Large intestine (tissue), 12 donors: ENCODE measurements at places on chromosomes 3 and 15. TPM values are rescaled to one million over a fixed set of nuclear protein-coding genes. Genes with fewer than 3 reads are reported as not detected.

DNA sequence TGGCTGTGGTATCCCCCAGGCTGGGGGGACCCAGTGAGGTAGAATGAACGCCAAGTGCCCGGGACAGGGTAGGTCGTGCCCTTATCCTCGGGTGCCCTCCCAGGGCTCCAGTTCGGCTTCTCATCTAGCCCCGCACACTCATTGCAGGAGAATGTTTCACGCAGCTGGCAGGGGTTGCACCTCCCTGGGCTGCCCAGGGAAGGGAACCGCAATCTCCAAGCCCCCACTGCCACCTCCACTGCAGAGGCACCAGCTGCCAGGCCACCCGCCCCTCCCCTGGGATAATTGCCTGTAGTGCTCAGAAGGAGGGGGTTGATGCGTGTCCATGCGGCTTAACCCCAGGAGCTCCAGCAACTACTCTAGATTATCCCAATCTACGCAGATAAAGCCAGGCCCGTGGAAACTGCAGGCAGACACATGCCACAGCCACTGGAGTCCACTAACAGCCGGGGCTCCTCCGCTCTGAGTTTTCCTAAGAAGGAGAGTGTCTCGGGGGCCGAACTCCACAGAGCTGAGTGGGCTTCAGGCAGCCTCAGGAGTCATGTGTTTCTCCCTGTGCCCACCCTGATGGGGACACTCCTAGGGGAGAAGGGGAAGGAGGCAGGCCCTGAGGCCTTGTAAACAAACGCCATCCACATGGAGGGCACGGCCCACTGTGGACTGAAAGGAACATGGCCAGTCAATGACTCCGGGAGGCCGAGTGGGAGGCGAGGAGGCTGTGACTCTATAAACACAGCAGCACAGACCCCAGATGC lies 137.2 kb upstream of the IQSEC1 start:
- DNase-seq, result no peak
- H3K36me3 ChIP-seq, result no peaks in the 10 kb centered on the region
- H3K27me3 ChIP-seq, result peaks cover 13% of the 10 kb centered on the region

Gene FBXO40
- polyA plus RNA-seq, result not detected

GRCh38 chr3:180959691-180960090 lies 29.8 kb downstream of the DNAJC19 start:
- DNase-seq, result no peak
- no peak overlapping the region for H3K4me3 ChIP-seq
- H3K27me3 ChIP-seq, result no peaks in the 10 kb centered on the region
- no peak overlapping the region for H3K27ac ChIP-seq
- H3K4me1 ChIP-seq, result no peaks in the 10 kb centered on the region

DNA sequence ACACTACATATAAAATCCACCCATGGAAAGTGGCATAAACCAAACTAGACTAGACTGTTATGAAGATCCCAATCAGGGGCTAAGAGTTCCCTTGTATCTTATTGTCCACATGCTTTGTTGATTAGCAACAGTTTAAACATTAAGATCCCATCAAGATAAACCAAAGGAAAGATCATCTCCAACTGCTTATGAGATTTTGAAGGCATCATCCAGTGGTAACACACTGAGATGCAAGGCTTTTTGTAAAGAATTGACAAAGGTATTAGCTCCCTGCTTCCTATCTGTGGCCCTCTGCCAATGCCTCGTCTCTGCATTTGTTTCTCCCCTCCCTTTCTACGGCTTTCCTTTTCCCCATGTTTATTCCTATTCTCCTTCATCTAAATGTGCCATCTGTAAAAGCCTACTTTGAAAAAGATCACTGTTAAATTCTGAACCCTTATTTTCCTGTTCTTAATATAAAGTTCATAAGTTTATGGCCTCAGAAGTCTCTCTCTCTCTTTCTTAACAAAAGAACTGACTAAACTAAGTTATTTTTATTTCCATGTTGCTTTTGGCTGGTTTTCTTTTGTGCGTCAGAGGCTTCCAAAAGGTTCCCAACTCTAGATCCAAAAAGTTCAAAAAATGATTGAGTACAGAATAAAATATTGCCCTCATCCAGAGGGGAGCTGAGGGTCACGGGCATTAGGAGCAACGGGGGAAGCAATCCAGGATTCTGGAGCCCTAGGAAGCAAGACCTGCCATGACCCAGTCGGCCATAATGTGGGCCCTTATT lies 5.5 kb downstream of the PLD1 start:
- no peak overlapping the region for H3K4me3 ChIP-seq
- H3K27me3 ChIP-seq, result no peaks in the 10 kb centered on the region
- no peak for DNase-seq
- no peaks in the 10 kb centered on the region for H3K36me3 ChIP-seq
- no peaks in the 10 kb centered on the region for H3K4me1 ChIP-seq

DNA sequence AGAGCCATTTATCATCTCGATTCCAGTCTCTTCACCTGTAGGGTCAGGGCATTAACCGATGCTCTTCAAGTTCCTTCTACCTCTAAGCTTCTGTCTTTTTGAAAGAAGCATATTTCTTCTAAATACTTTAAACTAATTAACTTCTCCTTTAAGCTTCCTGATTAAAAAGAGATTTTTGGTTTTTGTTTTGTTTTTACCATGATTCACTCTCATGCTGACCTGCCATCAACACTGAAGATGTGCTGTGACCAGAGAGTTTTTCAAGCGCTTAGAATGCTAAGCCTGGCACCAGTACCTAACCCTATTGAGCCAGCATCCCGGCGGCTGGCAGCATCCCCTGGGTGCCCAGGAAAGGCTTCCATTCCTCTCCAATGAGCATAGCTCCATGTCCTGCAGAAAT lies 89.3 kb downstream of the FOXP1 start:
- peaks cover 19% of the 10 kb centered on the region for H3K36me3 ChIP-seq
- DNase-seq, result no peak
- H3K4me3 ChIP-seq, result no peak overlapping the region
- no peak overlapping the region for H3K27ac ChIP-seq
- peaks cover 4% of the 10 kb centered on the region for H3K4me1 ChIP-seq

DNA sequence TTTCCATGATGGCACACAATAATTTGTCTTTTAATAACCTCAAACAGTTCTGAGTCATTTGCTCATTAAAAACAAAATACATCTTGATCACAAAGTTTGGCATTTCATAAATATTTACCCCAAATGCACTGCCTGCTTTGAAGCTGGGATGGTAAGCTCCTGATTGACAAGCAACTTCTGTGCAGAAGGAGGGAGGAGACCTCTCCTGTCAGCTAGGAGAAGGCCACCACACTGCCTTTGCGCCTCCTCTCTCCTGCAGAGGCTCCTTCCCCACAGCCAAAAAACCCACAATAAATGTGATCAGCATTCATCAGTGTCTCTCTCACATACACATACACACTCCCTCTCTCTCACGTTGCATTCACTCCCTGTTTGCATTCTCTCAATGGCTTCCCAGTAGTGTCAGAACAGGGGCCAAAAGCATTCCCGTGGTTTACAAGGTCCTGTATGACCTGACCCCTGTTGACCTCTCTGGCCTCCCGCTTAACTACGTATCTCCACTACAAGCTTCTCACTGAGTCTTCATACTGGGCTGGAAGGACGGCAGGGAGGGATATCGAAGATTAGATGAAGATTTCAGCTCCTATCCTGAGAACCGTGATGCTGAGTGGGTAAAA lies 216.4 kb downstream of the FOXP1 start:
- H3K36me3 ChIP-seq, result no peaks in the 10 kb centered on the region
- peaks cover 12% of the 10 kb centered on the region for H3K4me1 ChIP-seq
- no peaks in the 10 kb centered on the region for H3K27me3 ChIP-seq
- no peak overlapping the region for H3K4me3 ChIP-seq

Gene CPLX3
- not detected for polyA plus RNA-seq

Gene CCDC80
- 27.6 TPM for polyA plus RNA-seq

DNA sequence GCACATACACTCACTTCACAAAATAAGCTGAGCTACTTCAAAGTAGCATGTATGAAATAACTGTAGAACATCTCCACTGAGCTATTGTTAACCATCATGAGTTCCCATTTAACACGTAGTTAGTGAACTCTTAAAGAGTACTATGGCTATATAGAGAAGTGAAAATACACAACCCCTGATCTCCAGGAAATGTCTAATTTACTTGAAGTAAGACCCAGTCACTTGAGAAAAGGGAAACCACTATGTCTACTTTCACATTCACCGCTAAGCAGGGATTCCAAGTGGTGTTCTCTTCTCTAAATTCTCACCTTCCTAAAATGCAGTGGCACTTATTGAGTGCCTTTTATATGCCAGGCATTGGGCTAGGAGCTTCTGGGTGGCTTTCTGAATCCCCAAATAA lies 35.0 kb upstream of the COLQ start:
- H3K4me1 ChIP-seq, result peaks cover 5% of the 10 kb centered on the region
- no peak overlapping the region for H3K27ac ChIP-seq
- H3K36me3 ChIP-seq, result peaks cover 13% of the 10 kb centered on the region
- DNase-seq, result no peak
- no peak overlapping the region for H3K4me3 ChIP-seq

DNA sequence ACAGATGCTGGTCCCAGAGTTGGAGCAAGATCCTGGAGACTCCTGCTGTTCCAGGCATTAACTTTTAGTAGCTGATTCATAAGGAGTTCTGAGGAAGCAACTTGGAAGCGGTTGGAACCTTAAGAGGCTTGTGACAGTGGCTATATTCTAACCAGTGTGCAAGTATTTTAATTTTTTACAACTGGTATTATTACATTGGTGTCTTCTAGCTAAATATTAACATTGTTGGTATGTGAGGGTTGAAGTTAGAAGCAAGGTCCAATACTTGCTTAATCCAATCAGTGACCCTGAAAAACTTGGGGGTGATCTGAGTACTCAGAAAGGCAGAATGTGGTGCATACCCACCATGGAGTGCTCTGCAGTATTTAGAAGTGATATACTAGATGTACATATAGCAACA lies 1.5 kb upstream of the OR4F15 start:
- peaks cover 4% of the 10 kb centered on the region for H3K4me1 ChIP-seq
- no peaks in the 10 kb centered on the region for H3K36me3 ChIP-seq
- no peak overlapping the region for H3K4me3 ChIP-seq
- no peak for DNase-seq

DNA sequence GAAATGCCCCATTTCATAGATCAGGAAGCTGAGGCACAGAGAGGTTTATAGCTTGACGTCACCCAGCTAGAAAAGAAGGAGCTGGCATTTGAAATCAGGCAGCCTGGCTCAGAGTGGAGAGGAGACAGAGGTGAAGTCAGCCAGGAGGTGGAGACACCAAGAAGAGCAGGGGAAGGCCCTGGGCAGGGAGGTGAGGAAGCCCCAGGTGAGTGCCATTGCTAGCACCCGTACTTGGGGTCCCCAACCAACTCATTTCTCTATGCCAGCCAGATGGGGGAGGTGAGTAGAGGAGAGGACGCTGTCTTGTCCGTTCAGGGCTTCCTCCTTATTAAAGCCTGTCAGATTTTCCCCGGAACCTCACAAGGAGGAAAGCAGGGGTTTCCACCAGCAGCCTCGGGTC lies 149.6 kb upstream of the TLE3 start:
- no peak overlapping the region for H3K27ac ChIP-seq
- no peak overlapping the region for H3K4me3 ChIP-seq
- H3K27me3 ChIP-seq, result no peaks in the 10 kb centered on the region
- no peaks in the 10 kb centered on the region for H3K36me3 ChIP-seq
- DNase-seq, result no peak
